ENCODE measurements at places on chromosomes 4 and X. TPM values are rescaled to one million over a fixed set of nuclear protein-coding genes. Genes with fewer than 3 reads are reported as not detected.

GRCh38 chr4:70463335-70463734 lies 8.7 kb upstream of the MUC7 start:
- ATAC-seq: no peak

Gene DGAT2L6
- not detected for total RNA-seq

DNA sequence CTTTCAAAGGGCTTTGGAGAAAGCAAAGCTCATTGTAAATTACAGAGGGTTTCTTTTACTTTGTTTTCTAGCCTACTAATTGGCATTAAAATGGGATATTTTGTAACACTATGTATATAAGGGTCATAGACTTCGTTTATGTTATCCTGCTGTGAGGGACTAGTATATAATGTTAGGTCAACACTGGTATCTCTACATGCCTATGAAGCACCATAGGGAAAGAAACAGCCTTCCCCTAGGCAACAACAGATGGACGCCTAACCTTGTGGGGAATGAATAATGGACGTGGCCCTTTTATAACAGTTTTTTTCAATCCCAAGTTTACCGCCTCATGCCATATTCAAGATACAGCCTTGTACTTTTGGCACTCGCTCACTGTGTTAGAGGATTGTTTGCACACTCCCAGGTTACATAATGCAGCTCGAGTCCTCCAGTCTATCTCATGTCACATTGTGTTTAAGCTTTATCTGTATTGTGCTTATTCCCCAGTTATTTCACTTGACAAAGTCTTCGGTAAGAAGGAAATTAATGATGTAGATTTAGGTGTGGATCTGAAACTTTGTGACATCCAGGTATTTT lies 711.0 kb downstream of the RPA4 start:
- no peak for ATAC-seq

Gene CPE
- total RNA-seq: 126 TPM

DNA sequence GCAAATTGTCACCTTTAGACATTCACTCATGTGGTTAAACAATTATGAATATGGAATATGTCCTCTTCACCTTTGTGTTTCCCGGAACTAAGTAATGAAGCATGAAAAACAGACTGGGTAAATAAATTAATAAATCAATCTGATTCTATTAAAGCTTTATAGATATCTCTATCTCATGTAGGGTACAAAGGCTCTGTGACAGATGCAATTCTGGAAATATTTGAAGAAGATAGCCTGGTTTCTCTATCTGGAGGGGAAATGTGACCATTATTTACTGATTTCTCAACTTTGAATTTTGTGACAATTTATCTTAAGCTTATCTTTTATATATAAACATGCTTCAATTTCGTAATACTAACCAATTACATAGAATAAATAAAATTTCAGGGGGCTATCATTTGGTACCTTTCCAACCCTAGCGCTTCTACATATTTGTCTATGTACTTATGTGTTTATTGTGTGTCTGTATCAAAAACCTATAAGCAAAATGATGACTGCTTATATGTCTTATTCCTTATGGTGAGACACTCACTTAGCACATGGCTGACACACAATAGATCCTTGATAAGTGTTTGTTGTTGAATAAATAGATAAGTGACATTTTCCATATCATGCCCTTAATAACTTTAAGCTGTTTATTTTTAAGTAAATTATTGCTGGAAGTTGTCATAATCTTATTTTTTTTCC lies 9.9 kb downstream of the CTSO start:
- no peak for ATAC-seq

GRCh38 chrX:94961730-94962129 lies 1287.7 kb downstream of the FAM133A start:
- ATAC-seq: no peak

- no peak for ATAC-seq
Observed at GRCh38 chr4:77734928-77735327, 84.2 kb downstream of the CNOT6L start.

Gene CCKAR
- 0.54 TPM for total RNA-seq

DNA sequence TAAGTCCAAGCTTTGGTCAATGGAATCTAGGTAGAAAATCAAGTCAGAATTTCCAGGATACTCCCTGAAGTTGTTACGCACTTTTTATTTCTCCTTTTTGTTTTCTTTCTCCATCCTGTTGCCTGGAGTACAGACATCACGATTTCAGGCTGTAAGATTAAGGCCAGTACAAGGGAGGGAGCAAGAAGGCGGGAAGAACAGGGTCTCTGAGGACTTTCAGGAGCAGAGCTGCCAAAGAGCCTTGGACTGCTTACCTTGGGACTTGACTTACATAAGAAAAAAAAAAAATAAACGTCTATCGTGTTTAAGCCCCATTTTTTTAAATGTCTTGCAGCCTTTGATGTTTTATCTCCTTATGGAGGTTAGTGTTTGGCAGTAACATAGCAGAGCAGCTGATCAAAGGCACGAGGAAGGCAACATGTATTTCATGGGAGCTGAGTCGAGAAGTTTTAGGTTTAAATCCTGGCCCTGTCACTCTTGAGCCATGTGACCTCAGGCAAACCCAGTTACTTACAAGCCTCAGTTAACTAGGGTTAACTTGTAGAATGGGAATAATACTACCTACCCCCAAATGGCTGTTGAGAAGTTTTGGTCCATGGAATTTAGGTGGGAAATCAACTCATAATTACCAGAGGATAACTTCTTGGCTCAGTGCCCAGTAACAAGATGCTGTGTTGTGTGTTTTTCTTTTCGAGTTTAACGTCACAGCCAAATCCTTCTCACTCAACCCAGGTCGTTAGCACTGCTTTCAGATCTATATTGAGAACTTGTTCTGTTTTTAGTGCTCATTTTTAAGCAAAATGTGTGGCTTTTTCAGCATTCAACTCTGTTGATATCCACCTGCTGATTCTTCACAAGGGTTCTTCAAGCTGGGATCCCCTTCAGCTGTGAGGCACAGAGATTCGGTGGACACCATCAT lies 106.8 kb downstream of the CLNK start:
- no peak for ATAC-seq

Gene TRIM60
- not detected for total RNA-seq

DNA sequence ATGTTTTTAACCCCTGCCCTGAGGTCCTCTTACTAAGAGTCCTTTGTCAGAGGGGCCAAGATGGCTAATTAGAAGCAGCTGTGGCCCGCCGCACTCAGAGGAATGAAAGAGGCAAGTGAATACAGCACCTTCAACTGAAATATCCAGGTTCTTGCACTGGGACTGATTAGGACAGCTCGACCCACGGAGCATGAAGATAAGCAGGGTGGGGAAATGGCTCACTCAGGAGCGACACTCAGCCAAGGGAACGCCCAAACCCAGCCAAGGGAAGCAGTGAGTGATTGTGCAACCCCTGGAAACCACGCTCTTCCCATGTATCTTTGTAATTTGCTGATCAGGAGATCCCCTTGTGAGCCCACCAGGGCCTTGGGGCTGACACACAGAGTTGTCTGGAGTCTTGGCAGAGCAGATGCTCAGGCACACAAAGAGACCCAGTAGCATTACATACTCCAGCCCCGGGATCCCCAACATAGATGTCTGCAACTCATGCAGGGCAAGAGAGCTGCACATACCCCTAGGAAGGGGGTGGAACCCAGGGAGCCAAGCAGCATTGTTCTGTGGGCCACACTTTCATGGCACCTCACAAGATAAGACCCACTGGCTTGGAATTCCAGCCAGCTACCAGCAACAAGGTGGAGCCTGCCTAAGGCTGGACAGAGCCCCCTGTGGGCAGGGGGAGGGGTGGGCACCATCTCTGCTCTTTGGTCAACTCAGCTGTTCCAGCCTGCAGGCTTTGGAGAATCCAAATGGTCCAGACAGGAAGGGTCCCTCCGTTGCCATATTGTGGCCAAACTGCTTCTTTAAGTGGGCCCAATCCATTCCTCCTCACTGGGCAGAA lies 23.3 kb downstream of the F8A3 start:
- no peak for ATAC-seq

Gene HPGD
- 178 TPM for total RNA-seq

DNA sequence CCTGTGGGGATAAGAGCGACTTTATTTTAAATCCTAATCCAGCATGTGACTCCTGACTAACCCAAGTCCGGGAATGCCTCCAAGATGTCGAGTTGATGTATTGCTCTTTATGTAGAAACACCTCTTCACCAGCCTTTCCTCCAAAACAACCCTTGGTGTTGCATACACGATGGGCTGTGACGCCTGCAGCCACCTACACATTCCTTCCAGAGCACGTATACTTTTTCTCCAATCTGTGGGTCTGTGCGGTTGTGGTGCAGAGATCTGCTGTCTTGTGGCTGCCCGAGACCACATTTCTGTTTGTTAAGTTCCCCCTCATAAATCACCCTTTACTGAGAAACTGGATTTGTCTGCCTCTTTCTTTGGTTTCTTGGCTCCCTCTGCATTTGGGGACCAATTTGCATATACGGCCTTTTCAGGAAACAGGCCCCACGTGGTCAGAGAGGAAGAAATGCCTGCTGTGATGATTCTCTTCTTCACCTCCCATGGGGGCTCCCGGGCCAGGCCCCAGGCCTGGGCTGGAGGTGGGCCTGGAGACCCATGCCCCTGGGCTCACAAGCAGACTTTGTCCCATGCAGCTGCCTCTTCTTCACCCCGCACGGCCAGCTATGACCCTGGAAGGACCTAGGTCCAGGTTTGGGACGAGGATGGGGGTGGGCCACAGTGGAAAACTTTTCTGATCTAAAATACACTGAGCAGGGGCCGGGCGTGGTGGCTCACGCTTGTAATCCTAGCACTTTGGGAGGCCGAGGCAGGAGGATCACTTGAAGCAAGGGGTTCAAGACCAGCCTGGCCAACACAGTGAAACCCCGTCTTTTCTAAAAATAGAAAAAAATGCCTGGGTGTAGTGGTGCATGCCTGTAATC lies 21.4 kb upstream of the AFAP1 start:
- peak; percentile 82 for ATAC-seq

Gene PNCK
- total RNA-seq: 55.9 TPM

DNA sequence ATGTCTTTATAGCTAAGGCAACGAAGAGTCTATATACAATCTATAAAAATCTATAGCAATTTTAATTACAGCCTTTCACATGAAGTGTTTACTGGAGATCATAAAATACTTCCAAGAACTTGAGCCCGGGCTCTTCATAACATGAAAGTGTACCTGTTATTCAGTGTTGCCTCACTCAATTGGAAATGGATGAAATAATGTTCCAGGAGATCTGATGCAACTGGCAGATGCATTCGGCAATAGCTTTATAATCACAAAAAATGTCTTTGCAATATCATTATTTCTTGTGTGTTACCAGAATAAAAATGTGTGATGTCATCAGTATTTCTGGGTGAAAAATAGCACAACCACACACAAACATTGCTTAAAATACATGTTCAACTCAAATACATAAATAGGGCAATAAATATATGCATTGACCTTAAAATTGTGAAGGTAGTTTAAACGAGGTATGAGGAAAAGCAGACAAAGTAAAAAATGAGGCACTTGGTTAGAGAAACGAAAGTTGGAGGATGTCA lies 1266.8 kb upstream of the PCDH7 start:
- ATAC-seq: no peak

GRCh38 chr4:112517067-112517634 lies 1.2 kb upstream of the NEUROG2 start:
- ATAC-seq: no peak

- ATAC-seq: no peak
Observed at GRCh38 chr4:106255195-106255594, 60.8 kb downstream of the TBCK start.

DNA sequence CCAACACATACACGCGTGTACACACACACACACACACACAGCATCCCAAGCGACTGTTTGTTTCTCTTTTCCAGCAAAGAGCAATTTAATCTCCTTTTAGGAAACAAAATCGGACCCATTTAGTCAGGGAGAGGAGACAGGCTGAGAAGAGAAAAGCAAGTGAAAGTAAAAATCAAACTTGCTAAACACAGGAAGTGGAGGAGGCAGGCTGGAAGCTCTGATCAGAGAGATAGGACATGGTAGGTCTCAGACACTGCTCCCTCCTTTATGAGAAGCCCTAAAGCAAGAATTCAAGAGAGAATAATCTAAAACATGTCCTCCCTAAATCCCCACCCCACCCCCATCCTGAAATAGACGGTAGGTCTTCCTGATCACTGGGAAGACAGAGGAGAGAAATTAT lies 62.3 kb downstream of the GPC3 start:
- no peak for ATAC-seq

Gene MUC7
- not detected for total RNA-seq

DNA sequence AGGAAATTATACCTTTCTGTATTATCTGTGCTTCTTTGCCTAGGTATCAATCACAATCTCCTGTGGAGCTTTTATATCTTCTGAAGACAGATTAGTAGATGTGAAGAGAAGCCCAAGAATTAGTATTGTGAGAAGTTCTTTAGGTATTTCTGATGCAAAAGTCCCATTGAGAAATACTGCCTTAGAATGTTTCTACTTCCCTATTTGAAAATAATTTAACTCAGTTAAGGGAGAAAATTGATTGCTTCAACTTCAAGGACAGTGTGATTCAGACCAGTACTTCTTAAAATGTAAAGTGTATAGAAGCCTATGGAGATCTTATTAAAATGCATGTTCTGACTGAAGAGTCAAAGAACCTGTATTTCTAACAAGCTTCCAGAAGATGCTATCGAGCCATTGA lies 9.0 kb downstream of the EIF1AX start:
- no peak for ATAC-seq

Gene ZDHHC15
- 2.7 TPM for total RNA-seq

DNA sequence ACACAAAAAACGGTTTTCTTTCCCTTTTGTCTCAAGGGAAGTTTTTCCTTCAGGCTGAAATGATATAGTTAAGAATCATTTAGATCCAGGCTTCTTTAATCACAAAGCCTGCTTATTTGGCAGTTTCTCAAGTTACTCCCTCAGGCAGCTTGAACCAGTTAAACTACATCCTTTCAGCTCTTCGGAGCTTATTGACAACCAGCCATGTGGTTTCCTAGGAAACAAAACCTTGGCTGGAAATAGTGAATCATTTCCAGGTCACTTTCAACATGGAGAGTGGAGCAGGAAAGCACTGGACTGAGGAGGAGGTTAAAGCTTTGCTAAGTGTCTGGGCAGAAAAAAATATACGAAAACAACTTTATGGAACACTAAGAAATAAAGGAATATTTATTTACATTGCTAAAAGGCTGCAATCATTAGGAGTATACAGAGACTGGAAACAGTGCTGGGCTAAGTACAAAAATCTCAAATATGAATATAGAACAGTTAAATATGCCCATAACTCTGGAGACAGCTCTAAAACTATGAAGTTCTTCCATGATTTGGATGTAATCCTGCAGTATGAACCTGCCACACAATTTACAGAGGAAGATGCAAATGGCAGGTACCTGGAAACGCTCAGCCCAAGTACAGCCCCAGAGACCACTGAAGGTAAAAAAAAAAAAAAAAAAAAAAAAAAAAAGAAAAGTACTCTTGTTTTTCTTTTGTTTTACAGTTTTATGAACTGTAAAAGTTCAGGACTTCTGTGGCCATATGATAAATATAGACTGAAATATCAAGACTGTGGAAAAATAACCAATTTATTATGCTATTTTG lies 23.2 kb upstream of the AASDH start:
- peak; percentile 95 for ATAC-seq

Gene FAM156A
- total RNA-seq: 13.2 TPM

Gene C4orf36
- not detected for total RNA-seq

DNA sequence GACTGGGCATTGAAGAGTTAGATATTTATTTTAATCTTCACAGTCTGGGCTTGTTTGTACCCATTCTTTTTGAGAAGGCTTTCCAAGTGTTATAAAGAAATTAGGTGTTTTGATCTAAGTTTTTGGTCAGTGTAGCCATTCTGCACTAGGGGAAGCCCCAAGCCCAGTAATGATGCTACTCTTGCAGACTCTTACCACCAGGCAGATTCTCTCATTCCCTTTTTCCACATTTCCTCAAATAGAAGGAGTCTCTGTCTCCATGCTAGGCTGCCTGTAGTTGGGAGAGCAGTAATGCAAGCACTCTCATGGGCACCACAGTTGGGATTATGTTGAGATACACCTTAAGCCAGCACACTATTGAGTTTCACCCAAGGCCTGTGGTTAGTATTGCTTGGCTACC lies 21.5 kb downstream of the CDX4 start:
- no peak for ATAC-seq

Measured in gastroesophageal sphincter (tissue), 4 donors.